ENCODE measurements at places on chromosomes 3 and 15. TPM values are rescaled to one million over a fixed set of nuclear protein-coding genes. Genes with fewer than 3 reads are reported as not detected.

DNA sequence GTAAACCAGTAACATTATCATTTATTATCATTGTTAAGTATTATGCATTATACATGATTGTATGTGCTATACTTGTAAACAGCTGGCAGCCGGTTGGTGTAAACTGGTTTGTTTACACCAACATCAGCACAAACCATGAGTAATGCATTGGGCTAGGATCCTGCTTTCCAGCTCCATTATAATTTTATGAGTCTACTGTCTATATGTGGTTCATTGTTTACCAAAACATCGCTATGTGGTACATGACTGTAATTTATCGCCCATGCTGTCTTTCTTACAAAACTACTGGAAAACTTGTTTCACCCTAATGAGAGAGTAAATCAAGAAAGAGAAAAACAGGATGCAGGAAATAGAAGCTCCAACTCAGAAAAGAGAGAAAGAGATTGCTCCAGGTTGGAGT is 224.8 kb upstream of the CBLB start:
- DNase-seq = no peak

DNA sequence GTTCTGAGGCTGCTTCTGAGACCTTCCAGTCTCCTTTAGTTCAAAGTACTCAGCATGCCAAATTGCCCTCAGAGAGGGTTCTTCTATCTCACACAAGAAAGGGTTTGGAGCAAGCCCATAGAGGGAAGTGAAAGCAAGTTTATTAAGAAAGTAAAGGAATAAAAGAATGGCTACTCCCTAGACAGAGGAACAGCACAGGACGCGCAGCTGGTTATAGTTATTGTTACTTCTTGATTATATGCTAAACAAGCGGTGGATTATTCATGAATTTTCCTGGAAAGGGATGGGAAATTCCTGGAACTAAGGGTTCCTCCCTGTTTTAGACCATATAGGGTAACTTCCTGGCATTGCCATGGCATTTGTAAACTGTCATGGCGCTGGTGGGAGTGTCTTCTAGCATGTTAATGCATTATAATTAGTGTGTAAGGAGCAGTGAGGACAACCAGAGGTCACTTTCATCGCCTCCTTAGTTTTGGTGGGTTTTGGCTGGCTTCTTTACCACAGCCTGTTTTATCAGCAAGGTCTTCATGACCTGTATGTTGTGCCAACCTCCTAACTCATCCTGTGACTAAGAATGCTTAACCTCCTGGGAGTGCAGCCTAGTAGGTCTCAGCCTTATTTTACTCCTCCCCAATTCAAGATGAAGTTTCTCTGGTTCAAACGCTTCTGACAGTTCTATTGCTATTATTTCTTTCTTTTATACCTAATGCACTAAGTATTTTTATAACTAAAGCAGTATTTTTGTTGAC is 26.3 kb downstream of the SCN11A start:
- DNase-seq = peak; percentile 24

GASK1A gene
- polyA plus RNA-seq = not detected

DNA sequence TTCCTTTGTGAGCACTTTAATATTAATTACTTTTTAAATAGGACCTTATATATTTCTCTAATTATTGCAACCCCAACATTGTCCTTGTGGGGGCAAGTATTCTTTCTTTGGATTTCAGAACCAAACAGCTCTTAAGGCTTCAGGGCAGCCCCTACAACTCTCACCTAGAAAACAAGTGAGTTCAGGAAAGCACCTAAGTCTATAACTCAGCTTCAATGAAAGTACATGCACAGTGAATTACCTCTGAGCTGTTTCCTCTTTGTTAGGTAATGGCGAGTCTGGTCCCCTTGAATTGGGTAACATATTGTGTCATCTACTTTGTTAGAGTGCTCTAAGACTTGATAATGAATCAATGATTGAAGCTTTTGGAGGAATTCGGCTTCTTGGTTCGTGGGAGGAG is 545.7 kb downstream of the NLGN1 start:
- no peak for DNase-seq

GRCh38 chr3:126484148-126484547 is 8.5 kb upstream of the ZXDC start:
- DNase-seq = no peak

DNA sequence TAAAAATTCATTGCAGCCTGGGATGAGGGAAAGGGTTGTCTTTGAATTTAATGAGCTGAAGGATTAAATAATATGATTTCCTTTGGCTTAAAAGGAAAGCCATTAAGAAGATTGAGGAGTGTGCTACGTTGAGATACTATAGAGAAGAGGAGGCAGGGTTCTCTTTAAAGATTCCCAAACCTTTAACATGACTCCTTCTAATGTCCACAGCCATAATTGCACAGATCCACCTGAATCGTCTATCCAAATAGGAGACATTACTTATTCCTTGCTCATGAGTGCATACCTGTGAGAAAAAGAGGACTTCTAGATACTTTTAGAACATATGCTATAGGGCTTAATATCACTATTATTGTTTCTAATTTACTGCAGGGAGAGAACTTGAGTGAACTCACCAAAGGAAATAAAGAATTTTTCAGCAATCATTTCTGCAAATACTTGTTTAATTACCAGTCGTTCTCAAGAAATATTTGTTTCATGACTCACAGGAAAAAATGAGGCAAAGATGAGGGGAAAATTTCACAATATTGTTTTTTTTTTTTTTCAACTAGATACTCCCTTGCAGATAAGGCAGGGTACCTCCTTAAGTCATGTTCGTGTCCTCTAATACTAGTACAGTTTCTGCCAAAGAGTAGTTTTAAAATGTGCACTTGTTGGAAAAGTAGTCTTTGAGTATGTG is 8.9 kb upstream of the SUCNR1 start:
- DNase-seq = no peak

GRCh38 chr3:56591262-56591661 is 34.3 kb downstream of the CCDC66 start:
- DNase-seq = no peak

DNA sequence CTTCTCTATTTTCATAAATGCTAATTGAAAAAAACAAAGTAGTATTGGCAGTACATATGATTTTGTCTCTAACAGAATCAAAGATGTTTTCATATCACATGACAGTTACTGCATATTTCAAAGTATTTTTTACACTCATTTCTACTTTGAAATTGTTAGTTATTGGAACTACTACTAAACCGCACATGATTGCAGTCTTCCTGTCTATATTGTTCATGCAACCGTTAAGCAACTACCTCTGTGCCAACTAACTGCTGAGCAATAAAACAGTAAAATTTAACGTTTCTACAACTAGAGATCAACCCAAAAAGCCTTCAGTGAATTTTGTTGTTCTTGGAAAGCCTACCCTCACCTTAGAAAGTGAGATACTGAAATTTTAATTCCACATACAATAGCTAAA is 64.2 kb downstream of the DMXL2 start:
- DNase-seq = no peak

DNA sequence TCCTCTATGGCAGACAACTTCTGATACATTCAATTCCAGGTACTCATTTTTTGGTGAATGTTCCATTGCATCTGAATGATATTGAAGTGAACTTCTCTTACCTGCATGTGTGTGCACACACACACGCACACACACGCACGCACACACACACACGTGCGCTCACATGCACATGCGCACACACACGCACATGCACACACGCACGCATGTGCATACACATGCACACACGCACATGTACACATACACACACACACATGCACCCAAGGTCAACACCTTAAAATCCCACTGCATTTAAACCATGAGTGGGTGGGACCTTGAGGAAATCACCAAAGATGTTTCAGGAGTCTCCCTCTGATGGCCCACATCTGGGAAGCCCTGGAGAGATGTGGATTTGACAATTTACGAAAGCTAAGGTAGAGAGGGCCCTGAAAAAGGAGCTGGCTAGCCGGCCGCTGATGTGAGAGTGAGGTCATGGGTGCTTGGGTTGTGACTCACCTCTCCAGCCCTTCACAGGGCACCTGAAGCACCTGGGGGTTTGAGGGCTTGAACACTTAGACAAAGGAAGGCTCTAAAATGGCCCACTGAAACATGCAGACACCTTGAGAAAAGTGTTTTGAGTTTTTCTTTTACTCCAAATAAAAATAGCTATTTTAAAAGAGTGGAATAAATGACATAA is 269.1 kb upstream of the LRRFIP2 start:
- DNase-seq = no peak

CFAP91 gene
- polyA plus RNA-seq = not detected

DNA sequence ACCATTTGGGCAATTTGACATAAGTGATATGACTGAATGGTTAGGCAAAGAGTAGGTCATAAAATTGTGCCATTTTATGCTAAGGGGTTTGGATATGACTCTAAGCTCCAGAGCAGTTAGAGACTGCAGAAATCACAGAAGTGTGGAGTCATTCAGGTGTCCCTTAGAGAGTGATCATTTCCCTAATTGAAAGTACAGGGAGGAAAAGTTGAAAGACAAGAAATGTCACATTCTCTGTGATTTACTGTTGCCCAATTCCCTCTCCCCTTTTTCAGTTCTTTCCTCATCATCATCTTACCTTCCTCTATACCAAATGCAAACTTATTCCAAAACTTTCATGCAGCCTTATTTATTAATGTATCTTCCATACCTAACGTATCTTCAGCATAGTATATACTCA is 2.7 kb upstream of the GOLGB1 start:
- DNase-seq = no peak

DNA sequence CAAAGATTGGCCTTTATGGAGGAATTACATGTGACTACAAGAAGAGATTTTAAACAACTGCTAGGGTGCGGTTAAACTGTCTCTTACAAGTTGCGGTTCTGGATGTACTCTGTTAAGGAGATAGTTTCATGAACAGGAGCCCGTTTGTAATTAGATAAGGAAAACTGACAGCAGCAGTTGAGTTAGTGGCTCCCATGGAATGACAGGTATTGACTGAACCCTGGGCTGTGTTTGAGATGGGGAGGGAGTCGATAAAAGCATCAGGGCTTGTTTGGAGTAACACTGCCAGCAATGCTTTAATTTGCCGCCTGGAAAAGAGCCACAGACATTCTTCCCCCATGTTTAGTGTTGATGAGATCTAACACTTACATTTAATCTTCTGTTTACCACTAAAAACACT is 139.9 kb downstream of the ROBO2 start:
- DNase-seq = no peak

- DNase-seq = peak; percentile 61
Measured at GRCh38 chr3:190514413-190515153, 698 bp downstream of the IL1RAP start.

- no peak for DNase-seq
Measured at GRCh38 chr3:53774414-53774813, 71.8 kb downstream of the CHDH start.

- DNase-seq = no peak
Measured at GRCh38 chr3:67870477-67870876, 216.1 kb upstream of the SUCLG2 start.

DNA sequence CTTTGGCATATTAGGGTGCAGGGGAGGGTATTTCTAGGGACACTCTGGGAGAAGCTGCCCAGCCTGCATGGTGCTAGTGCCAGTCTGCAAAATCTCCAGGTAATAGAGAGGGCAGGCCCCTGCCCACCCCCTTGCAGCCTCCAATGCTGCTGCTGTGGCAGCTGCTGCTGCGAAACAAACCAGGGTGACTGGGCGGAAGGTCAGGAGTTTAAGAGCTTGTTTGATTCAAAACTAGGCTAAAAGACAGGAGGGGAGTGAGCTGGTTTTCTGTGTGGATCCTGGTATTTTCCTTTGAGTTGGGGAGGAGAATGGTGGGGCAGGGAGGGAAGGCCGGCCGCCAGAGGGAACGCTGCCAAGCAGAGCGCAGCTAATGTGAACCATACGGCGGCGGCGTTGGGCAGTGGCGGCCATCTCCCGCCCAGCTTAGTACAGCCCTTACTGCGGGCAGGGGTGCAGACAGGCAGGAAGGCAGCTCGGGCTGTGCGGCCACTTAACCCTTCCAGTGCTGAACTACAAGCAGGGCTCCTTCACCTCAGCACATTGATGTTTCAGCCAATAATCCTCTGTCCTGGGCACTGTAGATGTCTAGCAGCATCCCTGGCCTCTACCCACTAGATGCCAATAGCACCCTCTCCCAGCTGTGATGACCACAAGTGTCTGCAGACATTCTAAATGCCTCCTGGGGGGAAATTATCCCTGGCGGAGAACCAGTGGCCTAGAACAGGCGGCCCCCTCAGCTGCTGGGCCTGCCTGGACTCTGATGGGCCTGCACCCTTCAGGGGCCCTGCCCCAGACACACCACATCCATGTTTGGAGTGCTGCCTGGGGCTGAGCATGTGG is 125.7 kb downstream of the EEFSEC start:
- no peak for DNase-seq

GRCh38 chr3:114498539-114499370 is 204.9 kb downstream of the TIGIT start:
- no peak for DNase-seq

GRCh38 chr15:70241561-70242320 is 144.0 kb upstream of the TLE3 start:
- no peak for DNase-seq

CTXND1 gene
- not detected for polyA plus RNA-seq

ATP8B4 gene
- not detected for polyA plus RNA-seq

GRCh38 chr3:36893137-36893557 is 51.7 kb downstream of the TRANK1 start:
- DNase-seq = peak; percentile 61

ERC2 gene
- not detected for polyA plus RNA-seq

AGBL1 gene
- polyA plus RNA-seq = not detected

GRCh38 chr3:170178651-170179050 is 2.9 kb downstream of the PHC3 start:
- peak; percentile 71 for DNase-seq

- no peak for DNase-seq
Measured at GRCh38 chr15:71571641-71572040, 238.7 kb upstream of the NR2E3 start.

DNA sequence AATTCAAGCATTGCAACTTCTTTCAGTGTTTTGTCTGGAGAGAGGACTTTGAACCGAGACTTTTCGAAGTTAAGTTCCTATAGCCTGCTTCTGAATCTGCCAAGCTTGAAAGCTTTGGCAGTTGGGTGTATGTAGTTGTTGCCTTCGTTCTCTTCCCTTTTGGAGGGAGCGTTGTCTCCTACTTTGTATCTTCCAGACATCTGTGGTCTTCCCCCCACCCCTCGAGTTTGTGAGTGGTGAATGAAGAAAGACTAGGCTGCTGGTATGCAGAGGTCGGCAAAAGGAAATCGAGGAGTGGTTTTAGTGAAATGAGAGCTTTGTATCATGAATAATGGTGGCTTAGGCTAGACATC is 1.3 kb downstream of the CTNNB1 start:
- DNase-seq = peak; percentile 2

GRCh38 chr15:68411343-68411675 is 20.7 kb downstream of the ITGA11 start:
- no peak for DNase-seq
